HuH-7 (cell line): ENCODE measurements at places on chromosomes 3 and 15.
A peak's percentile ranks its signal among the peaks of the same experiment; 100 is the strongest.

GRCh38 chr3:190825386-190826016 is 37.0 kb downstream of the GMNC start:
- no peak for DNase-seq

DNA sequence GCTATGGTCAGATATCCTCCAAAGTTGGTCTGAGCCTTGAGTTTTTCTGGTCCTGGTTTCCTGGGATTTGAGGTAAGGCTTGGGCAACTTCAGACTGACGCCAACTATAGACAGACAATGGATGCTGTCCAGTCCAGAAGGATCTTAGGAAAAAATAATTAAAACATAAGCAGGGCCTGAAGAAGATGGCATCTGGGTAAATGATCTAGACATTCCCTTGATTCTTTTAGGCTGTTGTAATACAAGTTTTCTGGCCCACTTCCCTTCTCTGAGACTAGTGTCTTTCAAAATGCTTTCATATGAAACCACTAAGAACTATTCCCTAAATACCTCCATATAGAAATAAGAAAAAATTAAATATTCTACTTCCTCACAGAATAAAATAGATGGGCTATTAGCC is 47.7 kb upstream of the PLXND1 start:
- no peak for DNase-seq

- no peak for DNase-seq
Observed at GRCh38 chr3:191255156-191255555, 56.1 kb downstream of the OSTN start.

DNA sequence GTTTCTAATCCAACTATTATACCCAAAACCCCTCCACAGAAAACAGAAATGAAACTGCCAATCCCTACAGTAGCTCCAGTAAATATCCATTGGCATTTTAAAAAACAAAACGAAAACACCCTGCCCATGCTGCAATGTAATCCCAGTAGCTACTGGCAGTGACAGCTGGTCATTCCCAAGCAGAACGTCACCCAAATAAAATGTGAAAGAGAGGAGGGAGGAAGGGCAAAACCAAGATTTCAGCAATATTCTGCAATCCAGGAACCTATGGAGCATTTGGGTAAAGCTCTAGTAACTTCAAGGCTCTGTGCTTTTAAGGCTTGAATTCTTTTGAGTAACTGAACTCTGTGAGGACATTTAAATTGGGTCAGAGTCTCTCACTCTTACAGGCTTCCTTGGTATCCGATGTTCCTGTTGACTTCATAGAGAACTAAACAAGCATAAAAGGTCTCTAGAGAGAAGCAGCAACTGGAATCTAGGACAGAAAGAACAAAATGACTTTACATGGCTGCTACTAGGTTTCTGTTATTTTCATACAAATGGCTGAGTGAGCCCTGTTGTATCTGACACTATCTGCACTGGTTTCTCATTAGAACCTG is 136.2 kb downstream of the TNIK start:
- no peak for DNase-seq

DNA sequence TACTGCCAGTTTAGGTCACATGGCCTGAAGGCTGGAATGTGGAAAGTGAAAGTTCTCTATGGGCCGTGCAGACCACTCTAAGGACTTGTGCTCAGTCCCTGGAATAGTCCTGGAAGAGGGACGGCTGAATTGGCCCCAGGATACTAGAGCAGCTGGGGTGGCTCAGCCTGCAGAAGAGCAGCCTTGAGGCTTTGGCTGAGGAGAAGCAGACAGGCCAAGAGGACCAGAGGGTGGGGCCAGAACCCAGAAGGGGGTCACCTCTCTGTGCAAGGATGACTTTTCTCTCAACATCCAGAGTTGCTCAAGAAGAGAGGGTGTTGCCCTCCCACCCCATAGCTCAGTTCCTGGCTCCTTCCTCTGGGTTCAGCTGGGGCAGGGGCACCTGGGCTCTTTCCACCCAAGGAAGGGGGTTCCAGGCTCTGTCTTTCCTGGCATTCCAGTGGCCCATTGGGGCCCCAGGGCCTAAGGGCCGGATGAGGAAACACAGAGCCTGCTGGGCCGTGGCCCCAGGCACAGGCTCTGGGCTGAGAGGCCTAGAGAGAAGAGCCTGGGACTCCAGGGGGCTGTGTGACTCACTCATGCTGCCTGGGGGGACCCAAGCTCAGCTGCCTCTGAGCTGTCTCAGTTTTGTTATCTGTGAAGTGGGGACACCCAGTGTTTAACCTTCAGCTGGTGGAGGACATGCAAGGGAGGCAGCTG is 8.5 kb upstream of the FBLN2 start:
- no peak for DNase-seq

DNA sequence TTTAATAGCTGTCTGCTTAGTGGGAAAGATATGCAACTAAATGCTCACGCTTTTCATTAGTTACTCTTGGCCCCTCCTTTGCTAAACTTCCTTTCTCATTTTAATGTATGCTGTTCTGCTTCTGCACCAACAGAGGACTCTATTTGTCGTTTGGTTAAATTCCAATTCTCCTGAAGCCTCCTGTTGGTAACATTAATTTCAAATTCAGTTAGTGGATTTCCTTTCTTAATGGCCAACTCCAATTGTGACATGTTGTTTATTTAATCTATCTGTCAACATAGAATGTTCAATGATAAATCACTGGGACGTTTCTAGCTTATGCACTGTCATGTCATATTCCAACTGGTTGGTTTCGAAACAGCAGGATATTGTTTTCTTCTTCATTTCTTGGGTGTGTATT is 467.4 kb upstream of the BCHE start:
- no peak for DNase-seq

GRCh38 chr3:193118907-193119306 is 122.1 kb upstream of the PLAAT1 start:
- DNase-seq, result no peak

- peak; percentile 89 for DNase-seq
Observed at GRCh38 chr15:90184119-90184785, 16.9 kb upstream of the SEMA4B start.

DNA sequence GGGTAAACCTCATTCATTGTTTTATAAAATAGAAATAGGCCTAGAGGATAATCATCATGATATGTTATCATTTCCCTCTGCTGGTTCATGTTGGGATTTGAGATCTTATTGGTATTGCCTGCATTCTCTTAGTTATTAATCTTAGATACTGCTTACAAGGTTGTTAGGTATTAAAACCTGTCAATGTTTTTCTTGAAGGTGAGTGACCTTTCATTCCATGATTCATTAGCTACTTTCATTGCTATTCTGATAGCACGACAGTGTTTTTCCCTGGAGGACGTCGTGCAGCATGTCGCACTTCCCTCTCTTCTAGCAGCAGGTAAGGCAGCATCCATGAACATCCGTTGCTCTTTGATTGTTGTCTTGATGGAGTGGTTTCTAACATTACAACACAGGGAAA is 17.1 kb downstream of the P2RY12 start:
- DNase-seq, result no peak

- no peak for DNase-seq
Observed at GRCh38 chr15:50880651-50881114, 27.8 kb upstream of the AP4E1 start.

DNA sequence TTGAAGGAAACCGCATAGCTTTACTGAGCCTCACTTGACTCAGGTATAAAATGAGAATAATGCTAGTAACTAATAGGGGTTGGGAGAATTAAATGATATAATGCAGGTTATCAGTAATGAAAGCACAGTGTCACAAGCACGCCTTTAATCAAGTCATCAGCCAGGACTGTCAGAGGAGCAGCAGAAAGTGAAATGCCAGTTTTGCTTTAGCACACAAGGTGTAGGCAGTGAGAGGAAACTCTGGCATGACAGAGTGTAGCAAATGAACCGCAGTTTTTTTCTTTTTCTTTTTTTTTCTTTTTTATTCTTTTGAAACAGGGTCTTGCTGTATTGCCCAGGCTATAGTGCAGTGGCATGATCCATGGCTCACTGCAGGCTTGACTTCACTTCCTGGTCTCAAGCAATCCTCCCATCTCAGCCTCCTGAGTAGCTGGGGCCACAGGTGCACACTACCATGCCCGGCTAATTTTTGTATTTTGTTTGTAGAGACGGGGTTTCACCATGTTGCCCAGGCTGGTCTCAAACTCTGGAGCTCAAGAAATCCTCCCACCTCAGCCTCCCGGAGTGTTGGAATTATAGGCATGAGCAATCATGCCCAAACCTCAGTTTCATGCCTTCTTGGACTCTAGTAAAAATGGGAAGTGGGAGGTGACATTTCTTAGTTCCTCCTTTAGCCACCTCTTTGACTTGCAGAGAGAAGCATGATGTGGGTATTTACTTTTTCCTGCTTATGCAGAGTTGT is 9.7 kb upstream of the SCAANT1 start:
- DNase-seq, result no peak

DNA sequence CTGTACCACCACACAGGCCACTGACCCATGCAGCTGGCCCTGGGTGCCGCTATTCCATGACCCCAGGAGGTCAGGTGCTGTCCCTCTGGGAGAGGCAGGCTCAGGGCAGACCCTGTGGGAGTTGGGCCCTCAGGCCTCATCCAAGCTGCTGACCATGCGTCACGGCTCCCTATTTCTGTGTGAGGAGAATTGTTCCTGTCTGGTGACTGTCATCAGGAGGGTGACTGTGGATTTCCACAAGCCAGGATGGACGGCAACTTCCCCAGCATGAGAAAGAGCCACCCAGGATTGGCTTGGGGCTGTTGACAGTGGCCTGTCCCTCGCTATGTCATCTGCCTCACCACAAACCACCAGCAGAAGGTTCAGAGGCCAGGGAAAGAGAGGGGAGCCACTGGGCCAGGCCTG is 41.4 kb downstream of the ZDHHC19 start:
- no peak for DNase-seq

DNA sequence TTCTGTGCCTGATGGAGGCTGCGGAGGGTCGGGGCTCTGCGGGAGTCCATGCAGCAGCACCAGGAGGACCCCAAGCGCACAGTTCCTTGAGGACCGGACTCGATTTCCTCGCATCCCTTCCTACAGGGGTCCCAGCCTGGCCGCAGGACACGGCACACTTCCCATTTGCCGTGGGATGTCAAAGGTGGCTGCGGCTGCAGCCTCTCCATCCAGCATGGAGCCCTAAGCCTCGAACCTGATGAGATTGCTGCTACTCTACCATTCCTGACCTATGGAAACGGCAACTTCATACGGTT is 40.6 kb downstream of the RGMA start:
- no peak for DNase-seq

- no peak for DNase-seq
Observed at GRCh38 chr15:26197719-26198118, 334.6 kb upstream of the ATP10A start.

- DNase-seq, result peak; percentile 73
Observed at GRCh38 chr15:40310001-40310959, 2.5 kb upstream of the PLCB2 start.

GRCh38 chr3:49492969-49493368 is 22.9 kb downstream of the DAG1 start:
- no peak for DNase-seq

DNA sequence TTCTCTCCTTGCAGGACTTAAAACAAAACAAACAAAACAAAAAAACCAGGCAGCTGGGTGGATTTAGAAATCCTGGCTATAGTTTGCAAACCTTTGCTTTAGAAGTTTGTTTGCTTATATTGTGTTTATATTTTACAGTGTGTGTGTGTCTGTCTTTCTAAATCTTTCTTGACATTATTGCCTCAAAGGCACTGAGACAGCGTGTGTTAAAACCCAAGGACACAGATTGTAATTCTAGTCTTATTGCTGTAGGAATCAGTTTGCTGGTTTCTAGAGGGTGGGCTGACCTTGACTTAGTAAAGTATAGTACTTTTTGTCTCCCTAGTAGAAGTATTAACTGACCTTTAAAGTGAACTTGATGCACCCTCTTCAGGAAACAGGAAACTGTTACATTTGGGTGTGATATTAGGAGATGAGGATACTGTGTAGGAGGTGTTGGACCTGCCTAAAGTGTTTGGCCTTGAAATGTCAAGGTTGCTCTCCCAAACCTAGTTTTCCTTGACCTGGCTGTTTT is 71.0 kb downstream of the TCF12 start:
- DNase-seq, result no peak

- DNase-seq, result no peak
Observed at GRCh38 chr3:126446791-126447190, 28.9 kb downstream of the ZXDC start.

GRCh38 chr3:94307588-94307987 is 244.7 kb downstream of the NSUN3 start:
- no peak for DNase-seq

DNA sequence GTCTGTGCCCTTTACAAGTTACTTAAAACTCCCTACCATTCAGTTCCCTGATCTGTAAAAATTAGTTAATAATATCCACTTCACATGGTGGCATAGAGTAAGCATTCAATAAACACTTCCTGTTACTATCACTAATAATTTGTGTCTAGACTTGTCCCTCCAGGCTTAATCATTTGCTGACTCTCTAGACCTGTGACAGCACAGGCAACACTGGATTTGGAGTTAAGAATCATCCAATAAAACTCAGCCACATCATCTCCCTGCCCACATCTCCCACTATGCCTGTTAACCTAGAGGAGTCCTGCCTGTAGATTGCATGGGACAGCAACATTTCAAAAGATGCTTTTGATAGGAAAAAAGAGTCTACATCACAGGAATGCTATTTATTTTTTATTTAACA is 564.6 kb downstream of the MFSD1 start:
- no peak for DNase-seq

- DNase-seq, result no peak
Observed at GRCh38 chr15:56964182-56964581, 45.7 kb downstream of the TCF12 start.

DNA sequence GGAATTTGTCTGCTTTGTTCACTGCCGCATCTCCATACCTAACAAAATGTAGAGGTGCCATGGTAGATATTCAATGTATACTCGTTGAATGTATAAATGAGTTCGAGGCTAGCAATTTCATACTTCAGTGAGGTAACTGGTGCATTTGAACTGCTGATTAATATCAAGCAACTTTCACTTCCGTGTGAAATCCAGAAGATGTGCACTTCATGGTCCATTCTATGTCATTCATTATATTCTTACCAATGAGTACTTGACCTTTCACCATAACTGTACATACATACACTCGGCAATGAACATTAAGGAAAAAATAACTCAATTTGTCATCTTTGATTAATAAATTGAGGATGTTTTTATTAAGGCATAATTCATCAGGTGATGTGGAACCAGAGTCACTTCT is 598.5 kb downstream of the ZNF385D start:
- no peak for DNase-seq

- no peak for DNase-seq
Observed at GRCh38 chr3:167711439-167711838, 23.3 kb downstream of the PDCD10 start.

DNA sequence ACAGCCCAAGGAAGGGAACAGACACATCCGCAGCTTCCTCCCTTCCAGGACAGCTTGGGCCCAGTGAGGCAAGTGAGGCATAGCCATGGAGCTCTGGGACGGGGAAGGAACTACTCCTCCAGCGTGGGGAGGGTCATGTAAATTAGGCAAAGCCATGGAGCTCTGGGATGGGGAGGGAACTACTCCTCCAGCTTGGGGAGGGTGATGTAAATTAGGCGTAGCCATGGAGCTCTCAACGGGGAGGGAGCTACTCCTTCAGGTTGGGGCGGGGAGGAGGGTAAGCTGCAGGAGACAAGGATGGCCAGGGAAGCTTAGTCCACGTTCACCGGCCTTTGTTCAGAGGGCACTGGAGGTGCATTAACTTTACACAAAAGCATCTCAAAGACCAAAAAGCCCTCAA is 21.1 kb upstream of the BDH1 start:
- DNase-seq, result no peak

GRCh38 chr3:176911579-176911978 is 285.7 kb downstream of the TBL1XR1 start:
- no peak for DNase-seq
